GM18507 (cell line): ENCODE measurements at places on chromosomes 2 and 18.

DNA sequence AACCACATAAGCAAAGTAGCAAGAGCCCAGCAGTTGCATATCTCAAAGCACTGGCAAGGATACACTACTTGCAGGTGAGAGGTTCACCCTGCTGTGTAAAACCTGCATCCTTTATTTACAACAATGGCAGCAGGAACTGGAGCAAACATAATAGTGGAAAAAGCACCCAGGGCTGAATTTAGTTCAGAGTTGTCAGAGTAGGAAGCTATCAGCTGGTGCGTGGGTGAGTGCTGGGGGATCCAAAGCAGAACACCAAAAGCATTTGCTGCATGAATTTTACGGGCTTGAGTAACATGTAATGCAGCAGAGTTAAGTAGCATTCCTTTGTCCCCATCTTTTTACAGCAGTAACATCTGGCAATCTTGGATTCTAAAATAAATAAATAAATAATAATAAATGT, 73.5 kb upstream of the SRD5A2 start:
- DNase-seq, result no peak

DNA sequence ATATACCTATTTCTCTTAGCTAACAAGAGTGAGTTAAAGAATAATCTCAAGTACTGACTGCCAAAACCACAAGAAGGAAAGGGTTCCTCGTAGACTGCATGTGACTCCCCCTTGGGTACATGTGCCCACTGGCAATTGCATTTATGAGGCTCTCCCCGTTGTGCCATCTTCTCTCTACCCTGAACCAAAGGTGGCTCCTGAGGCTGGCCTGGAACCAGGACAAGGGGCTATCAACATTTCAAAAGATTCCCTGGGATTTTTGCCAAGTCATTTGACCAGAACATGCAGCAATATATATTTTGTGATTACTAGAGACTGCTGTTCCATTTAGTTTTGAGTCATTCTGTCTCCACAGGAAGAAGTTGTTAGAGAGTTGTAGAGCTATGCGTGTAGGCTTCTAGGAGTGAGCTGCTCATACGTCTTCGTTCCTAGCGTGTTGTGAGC, 45.8 kb downstream of the LAMA3 start:
- no peak for DNase-seq

GRCh38 chr2:174607989-174608865, 10.6 kb upstream of the WIPF1 start:
- DNase-seq, result no peak

DNA sequence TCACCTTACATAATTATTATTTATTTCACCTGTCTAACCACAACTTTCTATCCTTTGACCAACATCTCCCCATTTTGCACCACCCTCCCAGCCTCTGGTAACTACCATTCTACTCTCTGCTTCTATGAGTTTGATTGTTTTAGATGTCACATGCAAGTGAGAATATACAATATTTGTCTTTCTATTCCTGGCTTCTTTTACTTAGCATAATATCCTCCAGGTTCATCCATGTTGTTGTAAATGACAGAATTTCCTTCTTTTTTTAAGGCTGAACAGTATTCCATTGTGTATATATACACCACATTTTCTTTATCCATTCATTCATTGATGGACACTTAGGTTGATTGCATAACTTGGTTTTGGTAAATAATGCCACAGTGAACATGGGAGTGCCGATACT, 24.0 kb downstream of the PPM1B start:
- DNase-seq, result no peak

- DNase-seq, result no peak
Observed at GRCh38 chr2:207501802-207502576, 27.8 kb upstream of the CREB1 start.
